ENCODE measurements at places on chromosomes 1 and 21.
A peak's percentile ranks its signal among the peaks of the same experiment; 100 is the strongest.

GRCh38 chr1:235515844-235516512 lies 11.7 kb upstream of the B3GALNT2 start:
- no peak for DNase-seq

DNA sequence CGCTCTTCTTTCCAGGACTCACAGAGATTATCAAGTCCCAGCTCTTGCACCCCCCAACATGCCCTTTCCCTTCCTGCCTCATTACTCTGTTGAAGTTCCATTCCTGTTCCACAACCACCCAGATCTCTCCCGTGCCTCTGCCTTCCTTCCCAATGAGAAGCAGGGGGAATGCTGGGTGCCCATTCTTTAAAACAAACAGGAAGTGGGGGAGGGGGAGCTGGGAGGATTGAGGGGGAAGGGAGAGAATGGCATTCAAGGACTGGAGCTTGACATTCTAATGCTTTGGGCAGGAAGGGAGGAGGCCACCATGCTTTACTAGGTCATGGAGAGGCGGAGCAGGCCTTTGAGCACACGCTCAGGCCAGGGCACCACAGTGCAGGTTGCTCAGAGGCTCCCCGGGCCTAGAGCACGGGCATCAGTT lies 150.3 kb upstream of the IRF2BP2 start:
- DNase-seq, result no peak

GRCh38 chr1:23601968-23602876 lies 42.9 kb upstream of the ID3 start:
- DNase-seq, result no peak

DNA sequence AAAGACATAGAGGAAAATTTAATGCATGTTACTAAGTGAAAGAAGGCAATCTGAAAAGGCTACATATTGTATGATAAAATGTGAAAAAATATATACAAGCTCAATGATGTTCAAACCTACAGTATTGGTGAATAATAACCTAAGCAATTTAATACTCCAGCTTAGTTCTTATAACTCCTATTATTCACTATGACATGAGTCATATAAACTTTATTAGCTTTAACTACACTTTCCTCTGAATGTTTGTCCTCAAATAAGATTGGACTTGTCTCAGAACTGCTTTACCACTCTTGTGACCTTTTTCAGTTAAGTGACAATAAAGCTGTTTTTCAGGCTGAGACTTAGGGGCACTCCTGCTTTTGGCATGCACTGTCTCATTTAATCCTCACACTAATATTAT lies 50.9 kb downstream of the CNST start:
- no peak for DNase-seq

- peak; percentile 51 for DNase-seq
Observed at GRCh38 chr1:35564037-35564883, 6.7 kb downstream of the NCDN start.

DNA sequence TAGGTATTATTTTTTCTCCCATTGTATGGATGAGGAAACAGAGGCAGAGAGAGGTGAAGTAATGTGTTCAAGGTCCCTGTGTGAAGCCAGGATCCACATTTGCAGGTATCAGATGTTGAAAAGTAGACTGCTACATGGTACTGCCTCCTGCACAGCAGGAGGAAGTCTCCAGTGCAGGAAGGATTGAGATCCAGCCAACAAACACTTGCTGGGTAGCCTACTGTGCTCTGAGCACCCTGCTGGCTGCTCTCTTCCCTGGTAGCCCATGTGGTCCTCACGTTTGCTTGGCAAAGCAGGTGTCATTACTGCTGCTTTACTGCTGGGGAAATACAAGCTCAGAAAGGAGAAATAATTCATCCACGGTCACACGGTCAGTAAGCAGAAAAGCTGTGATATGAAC lies 21.3 kb upstream of the GRIK3 start:
- DNase-seq, result no peak

- no peak for DNase-seq
Observed at GRCh38 chr21:33237486-33237885, 7.7 kb downstream of the IFNAR2 start.

DNA sequence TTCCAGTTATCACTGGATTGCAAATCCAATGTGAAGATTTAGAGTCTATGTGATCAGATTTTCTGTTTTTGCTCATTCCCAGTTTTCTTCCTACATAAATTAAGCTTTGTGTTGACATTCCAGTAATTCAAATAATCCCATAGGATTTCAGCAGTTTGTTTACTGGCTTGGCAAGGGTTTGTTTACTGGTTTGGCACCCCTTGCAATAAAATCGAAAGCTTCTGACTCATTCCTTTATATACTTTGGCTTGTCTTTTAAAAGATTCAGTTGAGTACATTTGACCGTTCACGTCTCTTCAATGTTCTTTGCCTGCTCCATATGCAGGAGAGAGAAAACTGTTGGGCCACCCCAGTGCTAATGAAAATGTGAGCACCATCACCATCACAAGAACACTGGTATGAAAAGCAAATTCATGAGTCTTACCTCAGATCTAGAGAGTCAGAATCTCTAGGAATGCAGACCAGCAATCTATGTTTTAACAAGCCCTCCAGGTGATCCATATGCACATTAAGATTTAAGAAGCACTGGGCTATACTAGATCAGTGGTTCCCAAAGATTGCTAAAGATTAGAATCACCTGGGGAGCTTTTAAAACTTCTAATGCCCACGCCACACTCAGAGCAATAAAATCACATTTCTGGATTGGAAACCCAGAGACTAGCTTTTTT lies 32.8 kb downstream of the ZC3H11B start:
- DNase-seq, result no peak

DNA sequence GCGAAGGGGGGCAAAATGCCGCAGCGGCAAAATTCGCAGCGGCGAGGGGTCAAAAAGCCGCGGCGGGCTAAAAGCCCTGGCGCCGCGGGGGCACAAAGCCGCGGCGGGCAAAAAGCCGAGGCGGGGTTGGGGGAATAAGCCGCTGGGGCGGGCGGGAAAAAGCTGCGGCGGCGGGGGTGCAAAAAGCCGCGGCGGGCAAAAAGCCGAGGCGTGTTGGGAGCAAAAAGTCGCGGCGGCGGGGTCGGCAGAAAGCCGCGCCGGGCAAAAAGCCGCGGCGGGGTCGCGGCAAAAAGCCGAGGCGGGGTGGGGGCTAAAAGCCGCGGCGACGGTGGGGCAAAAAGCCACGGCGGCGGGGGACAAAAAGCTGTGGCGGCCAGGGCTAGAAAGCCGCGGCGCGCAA lies 3902.5 kb downstream of the SRGAP2C start:
- DNase-seq, result no peak

GRCh38 chr1:232705815-232706575 lies 76.1 kb upstream of the SIPA1L2 start:
- DNase-seq, result no peak

DNA sequence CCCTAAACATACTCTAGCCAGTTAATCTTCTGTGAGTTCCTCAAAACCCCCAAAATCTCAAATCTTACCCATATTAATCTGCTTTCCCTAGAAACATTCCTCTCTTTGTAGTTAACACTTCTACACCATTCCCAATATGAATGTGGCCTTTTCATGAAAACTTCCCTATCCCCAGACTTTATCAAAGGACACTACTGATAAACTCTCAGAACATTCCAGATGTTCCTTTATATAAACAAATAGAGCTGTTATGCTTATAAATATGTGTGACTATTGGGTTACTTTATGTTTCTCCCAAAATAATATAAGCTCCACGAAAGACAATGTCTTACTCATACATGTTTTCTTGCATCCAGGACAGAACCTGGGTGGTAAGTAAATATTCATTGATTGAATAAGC lies 205.4 kb upstream of the NFIA start:
- DNase-seq, result no peak

DNA sequence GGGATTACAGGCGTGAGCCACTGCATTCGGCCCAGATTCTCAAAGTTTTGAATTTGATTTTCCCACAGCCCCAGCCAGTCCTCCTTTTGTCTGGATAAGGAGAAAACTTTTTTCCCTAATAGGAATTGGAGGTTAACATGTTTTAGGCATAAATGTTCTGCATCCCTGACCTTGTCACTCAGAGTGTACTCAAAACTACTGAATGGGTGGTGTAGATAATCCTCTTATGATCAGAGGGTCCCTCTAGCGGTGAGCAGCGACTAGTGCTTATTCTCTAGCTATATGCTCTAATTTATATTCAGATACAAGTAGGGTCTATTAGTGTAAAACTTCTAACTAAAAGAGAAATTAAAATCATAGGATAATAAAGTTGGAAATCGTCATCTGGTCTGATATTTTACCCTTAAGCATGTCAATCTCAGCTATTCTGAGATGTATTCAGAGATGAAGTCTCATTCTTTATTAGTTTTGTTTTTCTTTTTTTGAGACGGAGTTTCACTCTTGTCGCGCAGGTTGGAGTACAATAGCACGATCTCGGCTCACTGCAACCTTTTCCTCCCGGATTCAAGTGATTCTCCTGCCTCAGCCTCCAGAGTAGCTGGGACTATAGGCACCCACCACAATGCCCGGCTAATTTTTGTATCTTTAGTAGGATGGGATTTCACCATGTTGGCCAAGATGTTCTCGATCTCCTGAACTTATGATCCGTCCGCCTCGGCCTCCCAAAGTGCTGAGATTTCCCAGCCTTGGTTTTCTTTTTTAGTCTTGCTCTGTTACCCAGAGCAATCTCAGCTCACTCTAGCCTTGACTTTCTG lies 2.7 kb upstream of the PSMD4 start:
- peak; percentile 8 for DNase-seq

GRCh38 chr1:59971464-59971911 lies 44.9 kb upstream of the CYP2J2 start:
- peak; percentile 20 for DNase-seq

- no peak for DNase-seq
Observed at GRCh38 chr1:39214998-39215873, 10.7 kb downstream of the MACF1 start.

- no peak for DNase-seq
Observed at GRCh38 chr1:93585059-93585966, 96.3 kb downstream of the BCAR3 start.
